Colonic mucosa (tissue), 4 donors: ENCODE measurements at places on chromosomes 3 and 15. TPM values are rescaled to one million over a fixed set of nuclear protein-coding genes. Genes with fewer than 3 reads are reported as not detected.

DNA sequence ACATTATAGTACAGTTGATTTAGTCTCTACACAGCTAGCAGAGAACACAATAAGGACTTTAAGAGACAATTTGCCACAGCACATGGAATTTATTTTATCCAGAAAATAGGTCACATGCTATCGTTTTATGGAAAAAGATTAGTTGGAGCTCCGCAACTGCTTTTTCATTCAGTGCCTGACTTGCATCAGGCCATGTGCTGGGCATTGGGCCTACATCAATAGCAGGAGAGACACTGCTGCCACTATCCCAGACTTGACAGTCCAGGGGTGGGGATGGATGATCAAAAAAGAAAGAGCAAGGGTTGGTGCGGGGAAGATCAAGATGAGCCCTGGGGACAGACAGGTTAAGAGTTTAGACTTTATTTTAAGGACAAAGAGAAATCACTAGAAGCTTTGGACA, 75.2 kb upstream of the C3orf80 start:
- DNase-seq = no peak

- no peak for DNase-seq
These were observed 12.6 kb upstream of the COL8A1 start for GRCh38 chr3:99625643-99626416.

- no peak for DNase-seq
These were observed 24.1 kb downstream of the ASB14 start for GRCh38 chr3:57268416-57268815.

DNA sequence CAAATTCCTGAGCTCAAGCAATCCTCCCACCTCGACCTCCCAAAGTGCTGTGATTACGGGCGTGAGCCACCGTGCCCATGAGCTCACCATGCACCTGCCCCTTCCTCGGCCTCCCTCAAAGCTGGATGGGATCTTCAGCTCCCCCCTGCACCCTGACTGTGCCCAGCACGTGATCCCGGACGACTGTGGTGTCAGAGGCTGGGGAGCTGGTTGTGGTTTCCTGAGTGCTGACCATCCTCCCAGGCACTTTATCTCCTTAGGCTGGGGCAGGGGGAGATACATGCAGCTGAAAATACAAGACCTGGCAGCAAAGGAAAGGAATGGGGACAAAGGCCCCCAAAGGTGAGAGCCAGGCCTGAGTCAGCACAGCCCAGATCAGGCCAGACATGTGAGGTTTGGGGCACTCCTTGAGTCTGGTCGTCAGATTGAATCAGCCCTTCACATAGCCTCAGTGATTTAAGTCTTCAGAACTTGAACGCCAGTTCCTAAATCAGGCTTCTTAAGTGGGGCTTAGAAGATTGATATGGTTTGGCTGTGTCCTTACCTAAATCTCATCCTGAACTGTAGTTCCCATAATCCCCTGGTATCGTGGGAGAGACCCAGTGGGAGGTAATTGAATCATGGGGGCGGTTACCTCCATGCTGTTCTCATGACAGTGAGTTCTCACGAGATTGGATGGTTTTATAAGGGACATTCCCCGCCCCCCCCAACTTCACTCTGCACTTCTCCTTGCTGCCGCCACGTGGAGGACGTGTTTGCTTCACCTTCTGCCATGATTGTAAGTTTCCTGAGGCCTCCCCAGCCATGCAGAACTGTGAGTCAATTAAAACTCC, 35.8 kb downstream of the PRKCD start:
- peak; percentile 42 for DNase-seq

DNA sequence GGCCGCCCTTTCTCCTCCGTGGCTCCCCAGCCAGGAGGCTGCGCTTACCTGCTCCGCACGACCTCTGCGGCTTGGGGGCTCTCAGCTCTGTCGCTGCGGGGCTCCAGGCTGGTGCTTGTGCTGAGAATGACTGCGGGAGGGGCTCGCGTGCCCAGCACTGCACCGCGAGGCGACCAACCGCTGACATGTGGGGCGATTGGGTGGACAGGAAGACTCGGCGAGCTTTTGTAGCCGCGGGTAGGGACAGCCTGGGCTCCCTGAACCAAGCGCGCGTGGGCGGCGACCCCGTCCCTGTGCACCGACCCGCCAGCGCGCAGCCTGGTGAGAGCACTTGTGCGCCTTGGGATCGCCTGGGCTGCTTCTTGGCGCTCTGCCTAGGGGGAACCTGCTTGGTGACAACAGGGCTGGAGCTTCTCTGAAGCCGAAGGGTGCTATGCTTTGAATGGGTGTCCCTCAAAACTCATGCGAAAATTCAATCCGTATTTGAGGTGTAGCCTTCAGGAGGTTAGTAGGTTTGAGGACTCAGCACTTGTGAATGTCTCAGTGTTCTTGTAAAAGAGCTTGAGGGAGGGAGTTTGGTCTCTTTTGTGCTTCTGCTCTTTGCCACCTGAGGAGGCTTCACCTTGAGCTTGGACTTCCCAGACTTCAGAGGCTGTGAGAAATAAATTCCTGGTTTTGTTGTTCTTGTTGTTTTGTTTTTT, 50.4 kb downstream of the IL12A start:
- DNase-seq = no peak

GRCh38 chr3:20637729-20638128, 451.7 kb upstream of the SGO1 start:
- no peak for DNase-seq

- DNase-seq = no peak
These were observed 101.9 kb upstream of the LRIG1 start for GRCh38 chr3:66602691-66603090.

DNA sequence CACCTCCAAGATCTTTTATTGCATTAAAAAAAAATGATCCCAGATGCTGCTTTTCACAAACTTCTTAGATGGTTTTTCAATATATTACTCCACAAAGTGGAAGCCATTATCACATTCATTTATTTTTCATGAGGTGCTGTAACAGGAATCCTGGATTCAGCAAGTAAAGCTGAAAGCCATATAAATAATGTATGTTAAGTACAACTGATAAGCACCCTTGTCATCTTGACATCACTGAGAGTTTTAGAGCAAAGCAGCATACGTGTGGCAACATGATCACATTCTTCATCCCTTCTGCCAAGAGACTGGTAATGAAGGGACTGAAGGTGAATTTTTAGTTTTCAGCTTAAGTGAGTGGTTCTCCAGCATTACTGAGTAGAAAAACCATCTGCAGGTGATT, 44.9 kb upstream of the LRRFIP2 start:
- no peak for DNase-seq

The ALDH1L1 gene
- 25.6 TPM for total RNA-seq

The KIF23 gene
- total RNA-seq = 9.5 TPM

The POLQ gene
- 2.9 TPM for total RNA-seq

The DUOXA1 gene
- total RNA-seq = 1.3 TPM
